ENCODE measurements at places on chromosomes 3 and 15.

- no peak for DNase-seq
Measured at GRCh38 chr15:83284559-83285283, at the start of gene BNC1. TSS of gene BNC1 (minus strand) at chr15:83284664. CDS start at chr15:83284628, 36 bp downstream.

GRCh38 chr3:50675179-50676030, 678 bp downstream of the DOCK3 start:
- peak; percentile 27 for DNase-seq

GRCh38 chr3:171163101-171164066, 136.9 kb upstream of the SLC2A2 start:
- DNase-seq = no peak

DNA sequence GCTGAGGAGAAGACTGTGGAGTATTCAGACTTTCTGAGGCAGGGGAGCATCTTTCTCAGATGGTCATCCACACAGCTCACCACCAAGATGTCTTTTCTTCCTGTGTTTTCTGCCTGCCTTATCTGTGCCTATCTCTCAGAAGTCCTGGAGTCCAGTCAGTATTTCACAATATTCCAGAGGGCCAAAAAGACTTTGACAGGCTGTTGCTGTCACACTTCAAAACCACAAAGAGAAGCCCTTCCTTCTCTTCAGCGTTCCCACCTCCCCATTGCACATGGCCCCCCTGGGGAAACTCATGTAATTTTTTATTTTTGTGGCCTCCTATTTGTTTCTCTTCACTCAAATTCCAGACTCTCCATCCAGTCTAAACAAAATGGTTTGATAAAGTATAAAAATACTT, 585.2 kb downstream of the EPHA3 start:
- no peak for DNase-seq

DNA sequence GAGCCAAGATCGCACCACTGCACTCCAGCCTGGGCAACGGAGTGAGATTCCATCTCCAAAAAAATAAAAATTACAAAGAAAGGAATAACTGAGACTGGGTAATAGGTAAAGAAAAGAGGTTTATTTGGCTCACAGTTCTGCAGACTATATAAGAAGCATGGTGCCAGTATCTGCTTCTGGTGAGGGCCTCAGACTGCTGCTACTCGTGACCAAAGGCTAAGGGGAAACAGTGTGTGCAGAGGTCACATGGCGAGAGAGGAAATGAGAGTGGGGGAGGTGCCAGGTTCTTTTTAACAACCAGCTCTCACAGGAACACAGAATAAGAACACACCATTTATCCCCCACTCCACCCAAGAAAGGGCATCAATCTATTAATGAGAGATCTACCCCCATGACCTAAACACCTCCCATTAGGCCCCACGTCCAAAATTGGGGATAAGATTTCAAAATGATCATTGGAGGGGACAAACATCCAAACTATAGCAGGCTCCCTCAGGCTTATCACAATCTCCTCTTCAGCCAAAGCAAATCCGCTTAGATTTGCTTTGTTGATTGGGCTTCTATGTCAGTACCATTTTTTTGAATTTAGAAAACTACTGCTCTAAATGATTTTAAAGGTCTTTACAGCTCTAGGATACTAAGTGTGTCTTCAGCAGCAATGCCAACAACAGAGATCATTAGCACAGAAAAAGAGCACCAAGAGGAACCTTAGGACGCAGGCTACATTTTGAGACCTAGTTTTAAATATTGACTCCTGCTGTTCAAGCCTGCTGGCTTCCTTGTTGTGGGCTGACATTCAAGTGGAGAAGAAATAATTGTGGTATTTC, 84.2 kb upstream of the TBL1XR1 start:
- DNase-seq = no peak

DNA sequence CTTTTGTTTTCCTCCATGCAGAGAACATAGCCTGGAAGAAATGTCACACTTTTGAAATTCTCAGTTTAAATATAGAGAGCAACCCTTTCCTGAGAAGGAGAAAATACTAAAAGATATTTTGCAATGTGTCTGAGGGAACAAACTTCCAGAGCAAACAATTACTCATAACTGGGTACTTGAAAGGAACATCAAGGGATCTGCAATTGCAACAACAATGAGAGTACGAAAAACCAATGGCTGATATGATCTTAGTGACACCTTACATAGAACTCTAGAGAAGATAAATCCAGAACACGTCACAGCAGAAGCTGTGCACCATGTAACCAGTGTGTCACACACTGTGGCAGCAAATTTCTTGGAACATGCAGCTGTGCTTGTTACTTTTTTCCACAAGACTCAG, 14.6 kb upstream of the ARPP21 start:
- DNase-seq = no peak

- no peak for DNase-seq
Measured at GRCh38 chr15:67097930-67098740, 32.7 kb downstream of the SMAD3 start.

- DNase-seq = no peak
Measured at GRCh38 chr3:188881954-188882641, 289.7 kb upstream of the TPRG1 start.

DNA sequence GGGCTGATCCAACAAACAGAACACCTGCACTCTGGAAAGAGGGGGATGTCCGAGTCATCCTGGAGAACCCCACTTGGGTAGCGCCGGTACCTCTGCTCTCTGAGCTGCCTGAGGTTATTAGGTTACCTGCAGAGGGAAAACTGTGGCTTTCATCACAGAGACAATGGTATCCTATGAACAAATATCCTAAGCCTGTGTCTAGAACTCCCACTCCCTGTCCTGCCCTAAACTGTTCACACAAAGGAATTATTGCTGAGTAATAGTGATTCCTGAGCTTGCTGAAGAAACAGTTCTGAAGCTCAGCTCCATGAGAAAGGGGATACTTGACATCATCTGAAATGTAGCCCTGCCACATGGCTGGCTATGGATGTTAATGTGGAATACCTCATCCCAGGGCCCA, 31.9 kb upstream of the WNT5A start:
- DNase-seq = no peak

DNA sequence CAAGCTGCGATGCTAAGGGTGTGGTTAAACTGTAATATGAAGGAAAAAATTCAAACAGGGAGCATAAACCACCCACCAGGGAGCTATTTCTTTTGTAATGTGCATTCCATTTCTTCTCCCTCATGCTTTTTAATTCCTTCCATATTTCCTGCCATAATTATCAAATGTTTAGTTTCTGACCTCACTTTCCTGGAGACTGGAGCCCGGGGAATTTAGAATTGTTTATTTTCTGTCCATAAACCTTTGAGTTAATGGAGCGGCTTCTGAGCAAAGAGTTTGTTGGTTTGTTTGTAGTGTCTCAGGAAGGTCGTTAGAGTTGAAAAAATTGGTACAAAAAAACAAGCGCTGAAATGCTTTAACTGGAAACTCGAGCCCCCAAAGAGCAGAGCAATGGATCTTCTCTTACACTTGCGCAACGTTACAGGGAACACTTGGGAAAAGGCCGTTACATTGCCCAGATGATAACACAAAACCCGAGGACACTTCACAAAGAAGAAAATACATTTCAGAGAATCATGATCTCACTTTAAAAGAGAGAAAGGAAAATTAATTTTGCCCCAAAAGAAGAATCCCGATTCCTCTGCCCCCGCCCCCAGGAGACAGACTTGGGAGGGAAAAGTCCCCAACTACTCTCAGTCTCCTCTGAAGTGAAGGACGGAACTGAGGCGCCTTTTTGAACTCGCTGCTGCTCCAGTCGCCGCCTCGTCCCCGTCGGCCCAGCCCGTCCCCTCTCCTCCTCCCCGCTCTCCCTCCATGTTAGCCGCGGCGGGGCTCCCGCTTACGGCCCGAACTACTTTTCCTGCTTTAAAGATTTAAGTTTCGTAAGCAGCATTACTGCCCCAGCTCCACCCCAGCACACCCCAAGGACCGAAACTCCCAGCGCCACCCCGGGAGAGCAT, 842 bp downstream of the FSTL1 start:
- DNase-seq = no peak

DNA sequence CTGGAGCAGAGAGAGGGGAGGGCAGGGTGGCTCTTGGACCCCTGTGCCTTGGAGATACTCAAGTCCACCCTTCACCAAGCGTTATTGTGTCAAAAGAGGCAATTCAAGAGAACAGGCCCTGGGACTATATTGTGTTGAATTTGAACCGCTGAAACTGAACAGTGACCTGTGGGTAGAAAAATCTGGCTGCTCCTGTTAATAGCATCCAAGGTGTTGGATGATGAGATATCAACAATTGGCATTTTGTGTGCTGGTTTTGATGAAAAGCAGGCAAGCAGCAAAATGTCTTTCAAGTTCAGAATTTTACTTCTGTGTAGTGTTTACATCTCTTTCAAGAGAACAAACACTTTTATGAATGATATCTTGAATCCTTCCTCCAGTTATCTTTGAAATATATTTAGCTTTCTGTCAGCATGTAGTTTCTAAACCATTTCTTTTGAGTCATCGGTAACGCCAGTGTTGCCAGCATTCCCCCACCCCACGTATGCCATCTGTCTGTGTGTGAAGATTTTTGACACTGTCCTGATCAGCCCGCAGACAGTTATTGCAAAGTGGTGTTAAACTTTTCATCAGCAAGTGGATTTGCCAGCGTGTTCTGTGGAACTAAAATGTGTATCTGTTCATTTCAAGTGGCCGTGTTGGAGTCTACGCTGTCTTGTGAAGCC, 34.8 kb downstream of the PDHB start:
- no peak for DNase-seq

GRCh38 chr3:194072691-194073279, 63.2 kb upstream of the HES1 start:
- no peak for DNase-seq

DNA sequence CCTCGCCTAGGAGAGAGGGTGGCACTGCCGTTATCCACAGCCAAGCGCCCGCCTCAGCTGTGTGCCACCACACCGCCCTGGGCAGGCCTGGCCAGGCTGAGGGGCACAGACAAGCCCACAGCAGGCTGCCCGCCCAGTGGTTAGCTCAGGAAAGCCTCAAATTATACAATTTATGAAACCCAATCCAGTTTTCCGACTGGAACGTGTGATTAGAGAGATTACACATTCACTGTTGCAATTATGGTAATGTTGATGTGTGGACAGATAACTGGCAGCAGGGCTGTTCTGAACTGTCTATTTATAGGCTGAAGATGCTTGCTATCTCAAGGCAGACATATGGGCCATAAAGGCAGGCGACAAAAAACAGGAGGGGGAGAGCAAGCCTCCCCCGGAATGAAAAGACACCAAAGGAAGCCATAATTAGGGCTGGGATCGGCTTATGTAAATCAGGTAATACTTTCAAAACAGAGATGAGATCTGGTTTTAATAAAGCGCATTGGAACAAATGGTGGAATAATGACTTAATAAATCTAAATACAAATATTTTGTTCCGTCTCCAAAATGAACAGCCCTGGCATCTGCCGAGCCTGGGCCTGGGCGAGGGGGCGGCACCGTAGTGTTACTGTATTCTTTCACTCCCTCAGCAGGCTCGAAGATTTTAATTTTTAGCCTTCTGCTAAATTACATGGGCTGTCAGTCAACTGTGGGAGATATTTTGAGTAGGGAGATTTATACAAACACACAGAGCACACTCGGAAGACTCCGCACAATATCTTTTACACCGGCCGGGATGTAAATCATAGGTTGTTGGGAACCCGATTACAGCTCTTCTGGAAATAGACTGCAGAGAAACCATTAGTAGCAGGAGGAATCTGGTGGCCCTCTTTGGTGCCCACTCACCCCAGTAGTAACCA, 103.1 kb upstream of the TLE3 start:
- DNase-seq = no peak

- DNase-seq = peak; percentile 52
Measured at GRCh38 chr15:52568601-52569585, at the start of gene ARPP19. TSS of gene ARPP19 (minus strand) at chr15:52569030. CDS start at chr15:52568892, 138 bp downstream.

- no peak for DNase-seq
Measured at GRCh38 chr3:159028706-159029105, 226.9 kb downstream of the MFSD1 start.

DNA sequence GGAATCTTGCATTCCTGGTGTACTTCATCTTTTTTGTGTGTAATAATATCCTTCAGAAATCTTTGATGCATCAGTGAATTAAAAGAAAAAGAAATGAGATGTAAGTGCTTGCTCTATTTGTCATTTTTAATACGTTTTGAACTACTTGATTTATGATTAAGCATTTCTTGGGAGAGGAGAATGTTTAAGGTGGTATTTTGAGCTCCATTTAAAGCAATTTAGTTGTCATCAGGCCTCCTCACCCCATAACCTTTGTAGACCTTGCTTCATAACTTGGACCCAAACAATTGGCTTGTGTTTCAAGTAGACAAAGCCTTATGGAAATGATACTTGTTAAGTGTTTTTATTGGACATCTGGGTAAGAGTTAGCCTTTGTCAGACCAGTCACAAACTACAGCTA, 87.1 kb upstream of the VEPH1 start:
- no peak for DNase-seq

DNA sequence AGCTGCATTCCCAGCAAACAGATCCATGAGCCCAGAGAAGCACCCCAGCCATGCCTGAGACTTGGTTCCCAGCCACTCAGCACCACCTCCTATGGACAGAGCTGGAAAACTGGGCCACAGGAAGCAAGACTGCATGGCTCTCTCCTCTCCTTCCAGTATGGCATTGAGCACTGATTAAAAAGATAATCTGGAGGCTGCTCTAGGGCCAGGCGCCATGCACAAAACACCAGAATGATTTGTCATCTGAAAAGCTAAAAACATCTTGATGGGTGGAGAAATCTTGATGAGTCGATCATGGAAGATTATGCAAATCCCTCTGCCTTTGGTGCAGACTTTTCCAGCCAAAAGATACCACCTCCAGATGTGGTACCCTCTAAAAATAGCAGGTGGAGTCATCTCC, 62.7 kb upstream of the MRPS22 start:
- no peak for DNase-seq

DNA sequence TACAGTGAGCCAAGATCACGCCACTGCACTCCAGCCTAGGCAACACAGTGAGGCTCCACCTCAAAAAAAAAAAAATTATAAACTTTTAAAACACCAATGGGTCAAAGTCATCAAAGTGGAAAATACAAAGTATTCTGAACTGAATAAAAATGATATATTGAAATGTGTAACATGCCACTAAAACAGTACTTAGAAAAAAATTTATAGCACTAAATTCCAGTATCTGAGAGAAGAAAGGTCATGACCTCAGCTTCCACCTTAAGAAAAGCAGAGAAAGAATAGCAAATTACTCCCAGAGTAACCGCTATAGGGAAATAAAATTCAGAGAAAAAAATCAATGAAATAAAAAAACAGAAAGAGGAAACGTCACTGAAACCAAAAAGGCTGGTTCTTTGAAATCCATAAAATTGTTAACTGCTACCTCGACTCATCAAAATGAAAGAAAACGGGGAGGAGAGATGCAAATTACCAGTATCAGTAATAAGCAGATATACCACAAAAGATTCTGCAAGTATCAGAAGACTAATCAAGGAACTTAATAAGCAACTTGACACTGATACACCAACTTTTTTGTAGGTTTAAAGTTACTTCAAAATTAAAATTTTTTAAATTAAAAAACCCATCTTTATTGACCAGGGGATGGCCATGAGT, 20.8 kb downstream of the ATP13A3 start:
- no peak for DNase-seq

- DNase-seq = no peak
Measured at GRCh38 chr3:118425272-118425837, 609.3 kb downstream of the IGSF11 start.

GRCh38 chr15:26191193-26191592, 328.1 kb upstream of the ATP10A start:
- DNase-seq = no peak

GRCh38 chr15:100764778-100765466, 114.7 kb upstream of the ALDH1A3 start:
- no peak for DNase-seq

- no peak for DNase-seq
Measured at GRCh38 chr15:57048930-57049549, 130.6 kb downstream of the TCF12 start.

Data from stimulated activated CD8-positive, alpha-beta memory T cell treated with anti-CD3 and anti-CD28 coated beads, Interleukin-15, amount 100 ng/mL, for 1 hour (primary cell).